ENCODE measurements at places on chromosomes 4 and X.
A peak's percentile ranks its signal among the peaks of the same experiment; 100 is the strongest.

- no peak for DNase-seq
Observed at GRCh38 chrX:67207912-67208311, 335.9 kb upstream of the AR start.

DNA sequence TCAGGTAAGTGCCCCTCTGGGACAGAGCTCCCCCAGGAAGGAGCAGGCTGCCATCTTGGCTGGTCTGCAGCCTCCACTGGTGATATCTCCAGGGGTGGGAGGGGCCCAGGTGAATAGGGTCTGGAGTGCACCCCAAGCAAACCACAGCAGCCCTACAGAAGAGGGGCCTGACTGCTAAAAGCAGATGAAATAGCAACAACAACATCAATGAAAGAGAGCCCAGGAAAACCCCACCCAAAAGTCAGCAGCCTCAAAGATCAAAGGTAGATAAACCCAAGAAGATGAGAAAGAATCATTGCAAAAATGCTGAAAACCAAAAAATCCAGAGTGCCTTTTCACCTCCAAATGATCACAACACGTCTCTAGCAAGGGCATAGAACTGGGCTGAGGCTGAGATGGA, 92.5 kb upstream of the PAGE3 start:
- DNase-seq: no peak

- DNase-seq: no peak
Observed at GRCh38 chrX:11329021-11329420, 35.8 kb downstream of the AMELX start.

- DNase-seq: no peak
Observed at GRCh38 chr4:174274436-174274835, 9.0 kb downstream of the FBXO8 start.

GRCh38 chrX:46376246-46376885, 168.9 kb downstream of the ZNF674 start:
- peak; percentile 0 for DNase-seq

- no peak for DNase-seq
Observed at GRCh38 chr4:184861047-184861446, 35.3 kb upstream of the ACSL1 start.

GRCh38 chrX:153969904-153970356, 1.7 kb downstream of the HCFC1 start:
- DNase-seq: no peak

- no peak for DNase-seq
Observed at GRCh38 chrX:16966752-16967448, 20.4 kb downstream of the REPS2 start.

GRCh38 chr4:4364486-4365208, 22.3 kb upstream of the NSG1 start:
- no peak for DNase-seq

- no peak for DNase-seq
Observed at GRCh38 chr4:158590824-158591223, 69.1 kb downstream of the RXFP1 start.

- DNase-seq: no peak
Observed at GRCh38 chrX:148412006-148412405, 88.4 kb upstream of the AFF2 start.

GRCh38 chrX:9662148-9662547, 103.5 kb downstream of the GPR143 start:
- DNase-seq: no peak

GRCh38 chr4:69877453-69877852, 17.5 kb upstream of the SULT1E1 start:
- no peak for DNase-seq

DNA sequence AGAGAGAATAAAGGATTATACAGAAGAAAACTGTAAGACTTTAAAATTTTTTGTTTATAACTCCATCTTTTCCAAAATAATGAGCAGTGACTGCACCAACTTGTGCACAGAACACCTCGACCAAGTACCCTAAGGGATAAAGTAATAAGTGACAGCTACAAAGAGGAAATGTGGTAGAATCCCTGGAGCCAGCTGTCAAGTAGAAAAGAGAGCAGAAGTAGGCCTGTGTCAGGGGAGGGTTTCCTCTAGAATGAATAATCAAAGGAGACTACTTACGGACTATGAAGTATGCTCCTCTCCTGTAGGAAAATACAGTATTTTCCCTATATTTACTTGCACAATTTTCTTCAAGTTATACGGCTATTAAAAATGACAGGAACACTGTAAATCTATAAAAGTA, 1.2 kb downstream of the EIF1AX start:
- no peak for DNase-seq

- DNase-seq: no peak
Observed at GRCh38 chr4:146359771-146360170, 145.4 kb downstream of the REELD1 start.

- no peak for DNase-seq
Observed at GRCh38 chr4:2649604-2650114, 106.5 kb downstream of the TNIP2 start.
